ENCODE measurements at places on chromosomes 6 and 20.

DNA sequence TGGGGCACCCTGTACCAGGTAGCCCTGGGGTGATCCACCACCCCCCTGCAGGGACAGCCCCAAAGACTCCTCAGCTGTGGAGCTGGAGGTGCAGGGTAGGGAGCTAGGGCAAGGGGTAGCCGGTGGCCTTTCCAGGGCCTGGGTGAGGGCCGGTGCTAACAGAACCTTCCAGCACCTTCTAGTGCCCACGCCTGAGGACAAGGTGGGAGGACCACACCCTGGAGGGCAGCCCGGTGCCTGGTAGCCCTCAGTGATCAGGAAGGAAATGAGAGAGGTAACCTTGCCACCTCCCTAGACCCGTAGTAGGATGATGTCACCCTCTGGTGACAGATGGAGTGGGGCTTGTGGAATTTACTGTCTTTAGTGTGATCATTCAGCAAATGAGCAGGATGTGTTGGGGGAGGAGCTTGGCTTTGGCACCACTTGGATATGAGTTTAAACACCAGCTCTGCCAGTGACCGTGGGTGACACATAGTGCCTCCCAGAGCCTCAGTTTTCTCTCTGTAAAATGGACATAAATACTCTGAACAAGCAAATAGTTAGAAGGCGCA is 187.7 kb downstream of the NFATC2 start:
- no peaks in the 10 kb centered on the region for H3K36me3 ChIP-seq
- H3K4me1 ChIP-seq: peaks cover 11% of the 10 kb centered on the region

DNA sequence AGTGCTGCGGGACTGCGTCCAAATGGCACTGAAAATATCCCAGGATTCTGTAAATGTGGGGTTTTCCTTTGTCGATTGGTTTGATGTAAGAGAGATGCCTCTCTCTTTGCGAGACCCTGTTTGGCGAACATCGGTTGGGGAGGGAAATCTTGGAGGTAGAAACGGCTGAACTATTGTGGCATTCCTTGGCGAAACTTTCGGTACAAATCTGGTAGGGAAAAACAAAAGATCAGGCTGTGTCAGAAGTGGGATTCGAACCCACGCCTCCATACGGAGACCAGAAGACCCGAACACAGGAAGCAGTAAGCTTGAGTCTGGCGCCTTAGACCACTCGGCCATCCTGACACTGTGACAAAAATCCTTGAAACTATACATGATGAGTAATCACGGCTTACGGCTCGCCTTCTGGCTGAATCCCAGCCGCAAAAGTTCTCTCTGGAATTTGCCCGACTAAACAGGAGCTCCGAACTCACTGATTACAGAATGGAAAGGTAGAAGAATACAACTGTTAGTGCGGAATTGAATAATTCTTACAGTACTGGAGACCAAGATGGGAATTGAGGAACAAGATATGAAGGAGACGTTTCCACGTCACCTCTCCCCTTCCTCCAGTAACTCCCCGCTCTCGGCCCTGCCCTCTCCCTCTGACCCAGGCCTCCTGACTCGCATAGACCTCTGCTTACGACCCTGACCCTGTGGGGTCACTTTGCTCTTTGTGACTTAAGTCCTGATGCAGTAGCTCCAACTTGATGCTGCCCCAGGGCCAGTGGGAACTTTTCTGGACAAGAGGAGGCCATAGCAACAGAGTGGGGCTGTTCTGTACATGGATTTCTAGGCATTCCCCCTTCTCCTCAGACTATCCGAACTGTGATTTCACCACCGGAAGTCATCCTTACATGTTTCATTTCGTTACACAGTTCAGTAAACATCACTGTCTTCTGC is 132.8 kb upstream of the ZNF184 start:
- no peaks in the 10 kb centered on the region for H3K4me1 ChIP-seq
- H3K4me3 ChIP-seq: no peak overlapping the region
- H3K36me3 ChIP-seq: no peaks in the 10 kb centered on the region
- no peaks in the 10 kb centered on the region for H3K27me3 ChIP-seq
- H3K27ac ChIP-seq: no peak overlapping the region
- DNase-seq: no peak

DNA sequence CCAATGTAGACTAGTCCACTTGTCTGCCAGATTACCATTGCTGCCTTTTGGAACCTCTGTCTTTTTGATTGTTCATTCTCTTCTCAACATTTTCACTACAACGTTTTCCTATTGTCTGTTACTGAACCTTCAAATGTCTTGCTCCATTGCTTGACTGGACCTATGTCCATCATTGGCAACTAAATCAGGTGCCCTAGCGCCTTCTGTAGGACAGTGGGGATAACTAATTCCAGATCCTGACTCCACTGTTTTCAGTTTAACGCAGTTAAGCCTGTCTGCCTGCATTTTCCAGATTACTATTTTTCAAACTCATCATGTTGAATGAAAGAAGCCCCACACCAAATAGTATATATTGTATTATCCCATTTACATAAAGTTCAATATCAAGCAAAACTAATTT is 433.6 kb downstream of the RNF144B start:
- H3K36me3 ChIP-seq: no peaks in the 10 kb centered on the region
- no peak overlapping the region for H3K27ac ChIP-seq
- no peaks in the 10 kb centered on the region for H3K4me1 ChIP-seq
- DNase-seq: no peak
- no peaks in the 10 kb centered on the region for H3K27me3 ChIP-seq
- H3K4me3 ChIP-seq: no peak overlapping the region

- peaks cover 14% of the 10 kb centered on the region for H3K27me3 ChIP-seq
- H3K4me3 ChIP-seq: no peak overlapping the region
- no peaks in the 10 kb centered on the region for H3K36me3 ChIP-seq
- H3K27ac ChIP-seq: no peak overlapping the region
- H3K4me1 ChIP-seq: no peaks in the 10 kb centered on the region
These were observed 1.9 kb downstream of the SLC22A16 start for GRCh38 chr6:110474500-110474899.

- H3K27ac ChIP-seq: no peak overlapping the region
- no peak overlapping the region for H3K4me3 ChIP-seq
- DNase-seq: no peak
- H3K36me3 ChIP-seq: no peaks in the 10 kb centered on the region
These were observed 137.8 kb downstream of the SOD2 start for GRCh38 chr6:159555082-159555875.

DNA sequence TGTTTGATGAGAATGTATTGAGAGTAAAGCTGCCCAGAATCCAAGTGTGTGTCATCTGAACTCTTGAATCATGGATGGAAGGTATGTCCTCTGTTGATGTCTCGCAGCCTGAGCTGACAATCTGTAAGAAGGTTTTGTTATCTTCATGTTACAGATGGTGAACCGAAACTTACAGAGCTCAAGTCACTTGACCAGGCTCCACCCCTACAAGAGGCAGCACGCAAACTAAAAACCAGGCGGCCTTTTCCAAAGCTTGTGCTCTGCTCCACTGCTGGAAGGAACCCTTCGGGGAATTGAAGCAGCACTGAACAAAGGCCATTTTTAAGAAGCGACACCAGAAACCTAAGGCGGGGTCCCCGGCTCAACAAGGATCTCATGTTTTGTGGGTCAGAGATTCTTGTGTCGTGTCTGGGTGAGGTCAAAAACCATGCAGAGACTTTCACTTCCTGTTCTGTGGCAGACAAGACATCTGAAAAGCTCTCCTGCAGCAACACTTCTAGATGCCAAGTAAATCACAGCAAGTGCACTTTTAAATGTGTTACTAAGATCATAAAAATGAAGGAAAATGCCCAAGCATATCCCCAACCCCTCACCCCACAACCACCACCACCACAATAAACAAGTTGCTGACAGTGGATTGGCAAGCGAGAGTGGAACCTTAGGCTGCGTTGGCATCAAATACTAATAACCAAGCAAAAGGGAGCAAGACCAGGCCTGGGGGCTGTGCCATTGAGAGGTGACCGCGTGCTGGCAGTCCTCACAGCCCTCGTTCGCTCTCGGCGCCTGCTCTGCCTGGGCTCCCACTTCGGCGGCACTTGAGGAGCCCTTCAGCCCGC is 27.3 kb downstream of the NQO2 start:
- H3K4me1 ChIP-seq: peaks cover 55% of the 10 kb centered on the region
- no peaks in the 10 kb centered on the region for H3K36me3 ChIP-seq
- no peak overlapping the region for H3K27ac ChIP-seq
- DNase-seq: peak; percentile 60
- H3K27me3 ChIP-seq: no peaks in the 10 kb centered on the region

DNA sequence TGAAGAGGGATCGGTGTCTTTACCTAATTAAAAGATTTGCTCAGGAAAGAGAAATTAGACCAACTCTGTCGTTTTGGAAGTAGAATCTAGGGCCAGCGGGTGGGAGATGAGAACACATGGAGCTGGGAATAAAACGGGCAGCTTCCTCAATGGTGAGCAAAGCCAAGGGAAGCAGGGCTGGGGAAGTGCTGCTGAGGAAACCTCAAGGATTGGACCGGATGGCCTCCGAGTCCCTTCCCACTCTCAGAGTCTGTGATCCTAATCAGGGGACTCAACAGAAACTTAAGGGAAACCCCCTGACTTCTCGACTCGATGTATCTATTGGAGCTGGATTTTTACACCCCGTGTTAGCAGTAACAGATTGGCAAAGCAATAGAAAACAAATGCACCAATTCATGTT is 10.8 kb downstream of the GCNT2 start:
- H3K27ac ChIP-seq: no peak overlapping the region
- H3K4me1 ChIP-seq: peaks cover 42% of the 10 kb centered on the region
- no peaks in the 10 kb centered on the region for H3K36me3 ChIP-seq
- H3K27me3 ChIP-seq: no peaks in the 10 kb centered on the region

DNA sequence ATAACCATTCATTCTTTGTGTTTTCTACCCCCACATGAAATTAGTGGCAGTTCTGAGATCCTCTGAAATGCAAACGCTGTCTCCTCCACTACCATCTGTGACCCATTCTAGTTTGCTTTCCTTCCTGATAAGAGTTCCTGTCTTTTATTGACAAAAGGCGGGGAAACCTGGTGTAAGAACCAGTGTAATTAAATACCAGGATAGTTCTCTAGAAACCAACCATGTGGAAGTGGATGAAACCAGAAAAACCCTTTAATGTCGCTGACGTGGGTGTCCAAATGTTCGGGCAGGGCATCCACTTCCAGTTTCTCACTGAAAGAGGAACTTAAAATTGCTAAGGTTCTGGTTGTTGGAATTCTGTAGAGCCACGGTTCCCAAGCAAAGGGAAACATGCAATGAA is 79.1 kb downstream of the TNFRSF21 start:
- H3K4me3 ChIP-seq: no peak overlapping the region
- H3K27me3 ChIP-seq: no peaks in the 10 kb centered on the region
- peak; percentile 70 for DNase-seq
- peak overlapping the region; percentile 52 for H3K27ac ChIP-seq

DNA sequence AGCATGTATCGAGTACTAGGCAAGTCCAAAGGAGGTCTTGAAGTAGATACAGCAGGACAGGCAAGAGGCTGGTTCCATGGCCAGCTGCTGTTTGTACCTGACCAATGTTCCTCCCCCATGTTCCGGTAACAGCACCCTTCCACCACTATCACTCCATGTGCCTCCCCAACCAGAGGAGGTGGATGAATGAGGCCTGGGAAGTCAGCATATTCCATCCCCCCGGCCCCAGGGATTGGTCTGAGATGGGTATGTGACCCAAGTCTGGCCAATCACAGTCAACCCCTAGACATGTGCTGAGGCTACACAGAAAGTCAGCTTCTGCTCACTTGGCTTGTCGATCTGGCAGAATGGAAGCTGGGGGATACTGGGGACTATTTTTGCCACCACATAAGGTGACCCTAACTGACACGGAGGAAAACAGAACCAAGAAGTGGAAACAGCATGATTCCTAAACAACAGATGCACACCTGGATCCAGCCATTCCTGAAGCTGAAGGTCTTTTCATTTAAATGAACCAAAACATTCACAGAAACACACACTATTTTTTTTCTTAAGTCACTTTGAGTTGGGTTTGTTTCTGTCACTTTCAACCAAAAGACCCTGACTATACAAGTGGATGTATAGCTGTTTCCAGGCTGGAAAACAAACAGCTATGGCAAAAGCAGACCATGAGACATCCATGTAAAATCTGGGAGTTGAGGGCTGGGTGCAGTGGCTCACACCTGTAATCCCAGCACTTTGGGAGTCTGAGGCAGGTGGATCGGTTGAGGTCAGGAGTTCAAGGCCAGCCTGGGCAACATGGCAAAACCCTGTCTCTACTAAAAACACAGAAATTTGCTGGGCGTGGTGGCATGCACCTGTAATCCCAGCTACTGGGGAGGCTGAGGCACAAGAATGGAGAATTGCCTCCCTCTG is 70.4 kb upstream of the PTPN1 start:
- H3K27ac ChIP-seq: peak overlapping the region; percentile 18
- H3K4me3 ChIP-seq: no peak overlapping the region
- H3K36me3 ChIP-seq: no peaks in the 10 kb centered on the region
- H3K4me1 ChIP-seq: peaks cover 27% of the 10 kb centered on the region
- no peak for DNase-seq

All from stomach (tissue), 19 donors.